ENCODE measurements at places on chromosomes 1 and 21. TPM values are rescaled to one million over a fixed set of nuclear protein-coding genes. Genes with fewer than 3 reads are reported as not detected.

The MINDY1 gene
- total RNA-seq: 32.2 TPM

- DNase-seq: no peak
These were observed 408.5 kb upstream of the NEGR1 start for GRCh38 chr1:72690871-72691270.

The LRRC3 gene
- total RNA-seq: 1.4 TPM

GRCh38 chr1:181806746-181807145 is 254.8 kb downstream of the ZNF648 start:
- no peak for DNase-seq

The BNIPL gene
- total RNA-seq: 0.15 TPM

GRCh38 chr21:35414507-35415139 is 365.5 kb upstream of the RUNX1 start:
- DNase-seq: no peak

- no peak for DNase-seq
These were observed 19.1 kb upstream of the MED18 start for GRCh38 chr1:28309702-28310101.

The TRIM67 gene
- total RNA-seq: 0.12 TPM

DNA sequence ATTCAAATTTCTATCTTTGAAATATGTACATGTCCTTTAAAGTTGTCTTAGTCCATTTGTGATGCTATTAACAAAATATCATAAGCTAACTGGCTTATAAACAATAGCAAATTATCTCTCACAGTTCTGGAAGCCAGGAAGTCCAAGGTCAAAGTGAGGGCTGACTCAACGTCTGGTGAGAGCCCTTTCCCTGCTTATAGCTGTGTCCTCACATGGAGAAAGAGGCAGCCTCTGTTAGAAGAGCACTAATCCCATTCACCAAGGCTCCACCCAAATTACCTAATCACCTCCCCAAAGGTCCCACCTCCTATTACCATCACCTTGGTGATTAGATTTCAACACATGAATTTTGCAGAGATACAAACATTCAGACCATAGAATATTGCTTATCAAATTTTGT is 450.1 kb upstream of the BEND5 start:
- no peak for DNase-seq

DNA sequence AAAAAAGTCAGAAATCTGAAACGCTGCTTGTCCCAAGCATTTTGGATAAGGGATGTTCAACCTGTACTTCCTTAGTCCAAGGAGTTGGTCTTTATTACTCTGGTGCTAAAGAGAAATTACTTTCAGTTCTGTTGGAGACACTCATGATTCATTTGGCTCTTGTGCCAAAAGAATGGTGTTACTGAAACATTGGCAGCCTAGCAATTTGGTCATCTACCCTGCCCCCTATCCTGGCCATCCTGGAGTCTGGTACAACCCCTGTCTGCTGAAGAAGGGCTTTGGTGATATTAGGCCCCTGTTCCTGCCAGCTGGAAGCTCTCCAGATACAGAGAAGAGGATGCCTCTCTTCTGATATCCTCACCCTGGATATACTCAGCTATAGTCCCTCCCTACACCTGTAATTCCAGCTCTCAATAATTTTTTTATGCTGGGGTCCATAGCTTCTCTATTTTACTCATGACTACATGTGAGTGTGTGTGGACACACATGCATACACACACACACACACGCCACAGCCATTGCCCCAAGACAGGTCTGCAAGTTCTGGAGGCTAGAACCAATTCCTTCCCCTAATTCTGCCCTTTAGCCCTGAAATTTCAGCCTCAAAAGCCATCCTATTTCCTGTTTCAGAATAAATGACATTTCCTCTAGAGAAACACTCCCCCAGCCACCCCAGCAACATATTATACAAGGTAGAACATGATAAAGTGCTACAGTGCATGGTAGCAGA is 40.0 kb downstream of the LHX8 start:
- DNase-seq: no peak

DNA sequence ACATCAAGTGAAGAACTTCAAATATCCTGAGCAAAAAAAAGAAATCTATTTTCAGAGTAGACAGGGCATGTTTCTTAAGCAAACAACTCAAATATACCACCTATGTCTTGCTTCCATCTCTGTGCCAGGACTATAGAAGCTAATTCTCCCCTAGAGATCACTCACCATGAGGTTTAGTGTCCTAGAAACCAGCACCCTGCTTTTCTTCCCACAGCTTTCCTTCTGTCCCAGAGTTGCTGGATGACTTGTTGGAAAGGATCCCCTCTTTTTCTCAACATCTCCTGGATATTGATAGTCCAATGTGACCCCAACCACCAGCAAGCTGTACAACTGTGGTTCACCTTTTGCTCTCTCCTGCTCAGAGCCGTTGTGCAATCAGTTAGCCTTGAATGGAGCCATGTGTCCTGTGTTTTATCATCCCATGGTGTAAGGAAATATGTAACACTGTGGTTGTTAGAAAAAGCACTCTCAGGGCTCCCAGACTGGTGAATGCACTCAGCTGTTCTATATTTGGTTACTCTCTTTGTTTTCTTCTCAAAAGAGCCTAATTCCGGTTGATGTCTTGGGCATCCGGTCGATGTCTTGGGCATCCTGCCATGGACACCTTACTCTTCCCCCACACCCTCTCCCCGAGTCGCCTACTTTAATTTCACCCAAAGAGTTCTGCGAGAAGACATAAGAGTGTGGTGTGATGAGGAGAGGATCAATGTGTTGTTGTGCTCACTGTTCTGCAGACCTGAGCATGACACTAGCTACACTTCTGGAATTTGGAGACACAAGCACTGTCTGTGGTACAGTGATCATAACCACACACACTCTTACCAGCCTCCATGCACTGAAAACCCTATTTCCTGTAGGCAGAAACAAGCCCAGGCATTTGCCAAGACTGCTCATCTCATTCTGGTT is 1.7 kb downstream of the TNFSF4 start:
- DNase-seq: no peak

The LRRN2 gene
- 6.4 TPM for total RNA-seq

DNA sequence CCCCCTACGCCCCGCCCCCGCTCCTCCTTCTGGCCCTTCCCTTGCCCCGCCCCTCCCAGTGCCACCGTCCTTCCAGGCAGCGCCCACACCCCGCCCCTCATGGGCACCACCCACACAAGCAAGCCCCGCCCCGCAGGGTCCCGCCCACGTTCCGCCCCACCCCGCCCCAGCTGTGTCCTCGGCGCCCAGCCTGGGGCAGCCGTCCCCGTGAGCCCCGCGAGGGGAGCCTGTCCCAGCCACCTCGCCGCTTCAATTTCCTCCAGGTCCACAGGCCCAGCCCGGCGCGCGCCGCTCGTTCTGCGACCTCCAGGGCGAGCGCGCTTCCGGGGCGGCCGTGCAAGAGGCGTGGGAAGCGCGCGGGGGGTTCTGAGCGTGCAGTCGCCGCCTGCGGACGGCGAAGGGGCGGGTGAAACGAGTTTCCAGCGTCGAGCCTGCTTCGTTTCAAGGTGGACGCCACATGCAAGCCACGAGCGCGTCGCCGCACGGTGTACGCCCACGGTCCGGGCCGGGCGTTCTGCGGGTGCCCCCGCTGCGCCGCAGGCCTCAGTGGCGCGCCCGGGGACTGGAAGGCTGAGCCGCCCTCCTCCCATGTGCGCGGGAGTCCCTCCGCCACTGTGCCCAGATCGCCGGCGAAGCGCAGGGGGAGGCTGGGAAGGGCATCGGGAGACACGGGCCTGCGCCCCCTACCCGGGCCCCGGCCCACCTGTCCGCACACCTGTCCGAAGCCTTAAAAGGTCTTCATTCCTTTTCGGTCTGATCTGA is 10.8 kb upstream of the FAAP20 start:
- DNase-seq: peak; percentile 98

The ETV3L gene
- not detected for total RNA-seq

DNA sequence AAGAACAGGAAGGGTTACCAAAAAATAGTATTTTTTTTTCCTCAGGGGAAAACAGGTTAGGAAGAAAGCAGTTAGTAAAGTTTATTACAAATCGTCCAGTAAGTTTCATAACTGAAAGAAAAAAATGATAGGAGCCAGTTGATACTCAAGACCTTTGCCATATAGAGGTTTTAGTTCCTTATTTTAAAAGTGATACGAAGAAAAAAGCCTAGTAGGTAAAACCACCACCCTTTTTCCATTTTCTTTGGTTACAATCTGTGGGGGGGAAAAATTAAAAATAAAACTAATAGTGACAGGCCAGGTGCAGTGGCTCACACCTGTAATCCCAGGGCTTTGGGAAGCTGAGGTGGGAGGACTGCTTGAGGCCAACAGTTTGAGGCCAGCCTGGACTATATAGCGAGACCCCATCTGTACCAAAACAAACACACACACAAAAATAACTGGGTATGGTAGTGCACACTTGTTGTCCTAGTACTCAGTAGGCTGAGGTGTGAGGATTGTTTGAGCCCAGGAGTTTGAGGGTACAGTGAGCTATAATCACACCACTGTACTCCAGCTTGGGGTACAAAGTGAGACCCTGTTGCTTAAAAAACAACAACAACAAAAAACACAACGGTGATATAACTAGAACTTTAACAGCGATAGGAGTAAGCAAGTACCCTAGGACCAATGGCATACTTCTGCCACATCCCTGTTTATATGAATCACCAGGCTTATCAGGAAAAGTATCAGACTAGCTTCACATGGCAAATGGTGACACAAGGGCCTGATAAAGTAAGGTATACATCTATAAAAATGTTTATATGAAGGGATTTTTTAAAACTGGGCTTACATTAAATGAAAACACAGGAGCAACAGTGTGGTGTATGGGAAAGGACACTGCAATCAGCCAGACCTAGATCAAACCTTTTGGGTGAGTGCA is 5.4 kb downstream of the TMEM59 start:
- DNase-seq: no peak

- DNase-seq: no peak
These were observed 107.0 kb upstream of the NGF start for GRCh38 chr1:115445090-115445489.

The SLC30A7 gene
- 14.2 TPM for total RNA-seq
